Cardiac septum (tissue), 1 donor: ENCODE measurements at places on chromosomes 16 and 17. TPM values are rescaled to one million over a fixed set of nuclear protein-coding genes. Genes with fewer than 3 reads are reported as not detected.

DNA sequence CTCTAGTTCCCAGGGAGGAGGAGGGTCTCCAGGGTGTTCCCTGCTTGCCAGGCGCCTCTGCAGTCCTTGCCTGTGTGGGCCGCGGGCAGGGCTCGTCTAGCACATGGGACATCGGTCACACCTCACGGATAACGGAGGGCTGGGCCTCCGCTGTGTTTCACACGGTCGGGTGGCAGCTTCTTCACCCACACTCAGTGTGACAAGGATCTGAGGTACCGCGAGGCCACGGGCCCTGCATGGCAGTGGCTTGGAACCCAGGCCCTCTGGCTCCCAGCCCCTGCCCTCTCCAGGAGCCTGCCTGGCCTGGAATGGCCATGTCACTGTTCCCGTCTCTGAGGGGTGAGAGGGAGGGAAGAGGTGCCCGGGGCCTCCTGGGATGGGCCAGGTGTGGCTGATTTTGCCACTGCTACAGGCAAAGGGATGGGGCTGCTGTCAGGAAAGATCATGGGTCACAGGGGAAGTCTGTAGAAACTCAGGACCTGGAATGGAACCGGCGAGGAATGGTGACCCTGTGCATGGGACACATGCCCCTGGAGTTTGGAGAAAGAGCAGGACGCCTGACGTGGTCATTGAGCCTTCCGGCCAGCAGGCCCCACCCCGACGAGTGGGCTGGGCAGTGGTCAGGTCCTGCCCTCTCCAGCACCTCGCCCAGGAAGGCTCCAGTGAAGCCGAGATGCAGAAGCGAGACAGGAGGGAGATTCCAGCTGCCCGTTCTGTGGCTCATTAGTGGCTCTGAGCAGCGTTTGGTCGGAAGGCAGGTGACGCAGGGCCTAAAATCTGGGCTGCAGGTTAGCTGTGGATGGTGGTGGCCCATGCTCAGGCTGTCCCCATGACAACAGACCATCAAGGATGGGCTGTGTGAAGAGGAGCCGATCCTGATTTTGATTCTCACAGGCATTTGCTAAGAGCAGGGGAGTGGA, 76.5 kb upstream of the GSE1 start:
- DNase-seq, result no peak

DNA sequence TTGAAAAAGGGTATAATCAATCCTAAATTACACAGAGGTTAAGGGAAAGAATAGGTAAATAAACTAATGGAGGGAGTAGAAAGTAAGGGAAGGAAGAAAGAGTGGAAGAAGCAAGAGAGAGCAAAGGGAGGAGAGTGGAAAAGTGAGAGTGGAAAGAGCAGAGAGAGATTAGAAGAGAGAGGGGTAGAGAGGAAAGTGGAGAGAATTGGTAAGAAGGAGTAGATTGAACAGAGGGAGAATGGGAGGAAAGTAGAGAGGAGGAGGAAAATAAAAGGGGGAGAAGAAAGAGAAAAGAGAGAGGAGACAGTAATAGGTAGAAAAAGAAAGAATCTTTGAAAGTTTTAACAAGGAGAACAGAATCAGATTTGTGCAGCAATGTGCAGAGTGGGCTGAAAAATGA, 24.9 kb downstream of the TERB1 start:
- DNase-seq, result no peak

DNA sequence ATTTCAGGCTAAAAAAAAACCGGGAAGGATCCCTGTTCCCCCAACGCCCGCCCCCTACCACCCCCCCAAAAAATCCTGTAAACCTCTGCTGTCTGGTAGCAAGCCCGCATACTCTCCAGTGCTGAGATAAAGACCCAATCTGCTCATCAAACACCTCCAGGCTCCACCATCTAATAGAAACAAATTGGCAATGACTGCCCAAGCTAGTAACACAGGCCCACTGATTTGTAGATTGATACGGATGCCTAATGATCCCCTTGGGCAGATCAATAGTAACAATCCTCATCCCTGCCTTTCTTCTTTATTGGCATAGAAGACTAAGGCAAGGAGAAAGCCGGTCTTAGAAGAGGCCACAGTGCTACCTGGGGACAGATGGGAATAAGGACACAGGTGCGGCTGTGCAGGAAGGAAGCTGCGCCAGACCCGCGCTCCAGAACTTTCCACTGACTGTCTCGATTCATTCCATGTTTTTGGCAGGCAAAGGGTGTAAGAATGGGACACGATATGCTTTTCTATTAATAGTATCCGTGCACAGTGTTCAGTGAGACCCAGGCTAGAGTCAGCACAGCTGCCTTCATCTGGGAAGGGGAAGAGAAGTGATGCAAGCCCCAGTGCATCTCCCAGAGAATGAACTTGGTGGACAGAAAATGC, 407.6 kb upstream of the PSMD7 start:
- DNase-seq, result no peak

Gene SLFN12
- 4.3 TPM for total RNA-seq

GRCh38 chr16:74252329-74252728, 44.3 kb upstream of the PSMD7 start:
- no peak for DNase-seq

- DNase-seq, result peak; percentile 31
These were observed 23.4 kb upstream of the RBFOX3 start for GRCh38 chr17:79633993-79634813.

DNA sequence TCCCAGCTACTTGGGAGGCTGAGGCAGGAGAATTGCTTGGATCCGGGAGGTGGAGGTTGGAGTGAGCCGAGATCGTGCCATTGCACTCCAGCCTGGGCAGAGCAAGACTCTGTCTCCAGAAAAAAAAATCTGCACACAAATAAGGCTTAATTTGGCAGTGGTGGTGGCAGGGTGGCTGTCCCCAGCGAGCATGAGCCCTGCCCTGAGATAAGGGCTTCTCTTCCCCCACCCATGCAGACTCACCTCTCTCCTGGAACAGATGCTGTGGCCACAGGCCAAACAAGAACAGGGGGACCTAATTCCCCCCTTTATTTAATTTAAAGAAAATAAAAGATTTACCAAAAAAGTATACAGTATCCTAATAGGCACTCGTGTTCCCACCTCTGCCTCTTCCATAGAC, 157.2 kb downstream of the RAB11FIP4 start:
- DNase-seq, result no peak

GRCh38 chr16:22004341-22004740, 3.4 kb upstream of the PDZD9 start:
- DNase-seq, result no peak

DNA sequence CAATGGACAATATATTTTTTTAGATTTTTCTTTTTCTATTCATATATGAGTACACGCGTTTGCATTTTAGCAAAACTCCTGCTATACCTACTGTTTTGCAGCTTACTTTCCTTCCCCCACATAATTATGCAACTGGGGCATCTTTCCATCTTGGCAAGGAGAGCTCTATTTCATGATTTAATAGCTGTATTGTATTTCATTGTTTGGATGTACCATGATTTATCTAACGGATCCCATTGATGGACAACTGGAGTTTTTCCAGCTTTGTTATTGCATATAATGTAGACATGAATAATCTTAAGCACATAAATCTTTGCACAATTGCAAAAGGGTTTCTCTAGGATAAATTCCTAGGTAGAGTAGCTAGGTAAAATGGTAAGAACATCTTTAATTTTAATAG, 133.9 kb downstream of the PITPNC1 start:
- no peak for DNase-seq

Gene EVPL
- total RNA-seq, result 0.05 TPM

Gene CRHR1
- not detected for total RNA-seq

Gene CX3CL1
- 8.7 TPM for total RNA-seq

- no peak for DNase-seq
These were observed 6.2 kb downstream of the VAT1L start for GRCh38 chr16:77794586-77794985.

Gene HSPB9
- total RNA-seq, result not detected
